ENCODE measurements at places on chromosomes 12 and 14. TPM values are rescaled to one million over a fixed set of nuclear protein-coding genes. Genes with fewer than 3 reads are reported as not detected.

KLRC2 gene
- total RNA-seq, result not detected

CD4 gene
- total RNA-seq, result 327 TPM

RASSF9 gene
- total RNA-seq, result not detected

DNA sequence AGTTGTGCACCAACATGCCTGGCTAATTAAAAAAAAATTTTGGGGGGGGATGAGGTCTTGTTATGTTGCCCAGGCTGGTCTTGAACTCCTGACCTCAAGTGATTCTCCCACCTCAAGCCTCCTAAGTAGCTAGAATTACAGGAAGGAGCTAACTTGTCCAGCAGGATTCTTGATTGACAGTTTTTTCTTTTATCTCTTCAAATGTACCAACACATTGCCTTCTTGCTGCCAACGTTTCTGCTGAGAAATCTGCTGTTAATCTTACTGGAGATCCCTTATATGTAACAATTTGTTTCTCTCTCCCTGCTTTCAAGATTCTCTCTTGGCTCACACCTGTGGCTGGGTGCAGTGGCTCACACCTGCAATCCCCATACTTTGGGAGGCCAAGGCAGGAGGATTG, 22.4 kb upstream of the MARK3 start:
- H3K4me1 ChIP-seq, result peaks cover 4% of the 10 kb centered on the region
- no peak for DNase-seq
- no peak overlapping the region for H3K4me3 ChIP-seq
- peaks cover 12% of the 10 kb centered on the region for H3K27me3 ChIP-seq
- H3K36me3 ChIP-seq, result peaks cover 18% of the 10 kb centered on the region

TBK1 gene
- total RNA-seq, result 34.1 TPM

Data from activated CD4-positive, alpha-beta memory T cell treated with anti-CD3 and anti-CD28 coated beads, Interleukin-2, amount 10 ng/mL, durations not matched to agents 7 days and 5 days (primary cell).